Thymus (tissue), 14 donors: ENCODE measurements at places on chromosomes 12 and 14. TPM values are rescaled to one million over a fixed set of nuclear protein-coding genes. Genes with fewer than 3 reads are reported as not detected.
A peak's percentile ranks its signal among the peaks of the same experiment; 100 is the strongest.

The PRH2 gene
- total RNA-seq: 0.80 TPM

The SMCO3 gene
- 0.05 TPM for total RNA-seq

The LHX5 gene
- under 0.01 TPM for total RNA-seq

The POTEM gene
- total RNA-seq: not detected

The SERPINA1 gene
- 9.4 TPM for total RNA-seq

The TMEM63C gene
- 0.24 TPM for total RNA-seq

GRCh38 chr12:124812356-124812755 is 51.3 kb downstream of the SCARB1 start:
- peaks cover 2% of the 10 kb centered on the region for H3K36me3 ChIP-seq
- no peak overlapping the region for H3K4me3 ChIP-seq
- H3K27me3 ChIP-seq: no peaks in the 10 kb centered on the region
- no peak for DNase-seq
- no peaks in the 10 kb centered on the region for H3K4me1 ChIP-seq

DNA sequence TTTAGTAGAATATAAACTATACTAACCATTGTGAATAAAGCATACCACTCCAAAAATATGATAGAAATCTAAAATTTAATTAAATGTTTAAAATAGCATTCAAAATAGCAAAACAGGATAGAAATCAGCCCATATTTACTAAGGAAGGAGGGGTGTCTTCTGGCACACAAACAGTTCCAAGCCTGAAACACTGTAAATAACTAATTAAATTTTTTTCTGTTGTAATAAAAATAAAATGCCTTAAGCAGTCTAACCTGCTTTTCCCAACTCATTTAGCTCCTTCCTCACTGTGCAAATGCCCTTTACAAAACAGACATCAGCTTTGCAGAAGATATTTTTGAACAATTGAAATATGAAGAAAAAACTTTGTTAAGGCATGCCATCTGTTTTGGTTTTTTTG is 707.1 kb upstream of the USP15 start:
- H3K27me3 ChIP-seq: no peaks in the 10 kb centered on the region
- H3K27ac ChIP-seq: no peak overlapping the region
- H3K4me1 ChIP-seq: no peaks in the 10 kb centered on the region
- no peak overlapping the region for H3K4me3 ChIP-seq
- DNase-seq: no peak

- H3K36me3 ChIP-seq: no peaks in the 10 kb centered on the region
- no peak for DNase-seq
- H3K27ac ChIP-seq: no peak overlapping the region
- no peak overlapping the region for H3K4me3 ChIP-seq
- H3K27me3 ChIP-seq: peaks cover 43% of the 10 kb centered on the region
- H3K4me1 ChIP-seq: no peaks in the 10 kb centered on the region
These were observed 400 bp upstream of the PRIMA1 start for GRCh38 chr14:93788543-93789227.

- no peak overlapping the region for H3K27ac ChIP-seq
- no peak overlapping the region for H3K4me3 ChIP-seq
- no peak for DNase-seq
- H3K4me1 ChIP-seq: no peaks in the 10 kb centered on the region
- no peaks in the 10 kb centered on the region for H3K36me3 ChIP-seq
These were observed 11.5 kb upstream of the TSPAN11 start for GRCh38 chr12:30914986-30915591.

GRCh38 chr12:50926415-50926814 is 25.9 kb upstream of the HIGD1C start:
- peaks cover 3% of the 10 kb centered on the region for H3K36me3 ChIP-seq
- DNase-seq: no peak
- H3K27me3 ChIP-seq: no peaks in the 10 kb centered on the region

DNA sequence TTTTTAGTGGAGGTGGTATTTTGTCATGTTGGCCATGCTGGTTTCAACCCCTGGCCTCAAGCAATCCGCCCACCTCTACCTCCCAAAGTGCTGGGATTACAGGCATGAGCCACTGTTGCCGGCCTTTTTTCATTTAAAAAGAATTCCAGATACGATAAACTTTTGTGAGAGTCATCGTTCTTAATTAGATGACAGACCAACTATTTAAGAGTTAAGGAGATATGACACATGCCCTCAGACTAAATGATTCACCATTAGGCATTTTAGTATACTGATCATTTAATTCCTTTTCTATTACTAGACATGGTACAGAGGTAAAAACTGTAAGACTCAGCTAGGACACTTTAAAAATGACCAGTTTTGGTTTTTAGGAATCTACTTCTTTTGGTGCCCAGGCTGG is 2.4 kb downstream of the ANKRD13A start:
- H3K4me3 ChIP-seq: no peak overlapping the region
- DNase-seq: no peak
- H3K27ac ChIP-seq: no peak overlapping the region
- peaks cover 10% of the 10 kb centered on the region for H3K36me3 ChIP-seq

GRCh38 chr14:78598046-78598920 is 428.1 kb downstream of the NRXN3 start:
- H3K27me3 ChIP-seq: no peaks in the 10 kb centered on the region
- H3K4me3 ChIP-seq: no peak overlapping the region
- no peaks in the 10 kb centered on the region for H3K36me3 ChIP-seq
- H3K4me1 ChIP-seq: no peaks in the 10 kb centered on the region

GRCh38 chr12:106063826-106064720 is 74.7 kb downstream of the NUAK1 start:
- H3K27me3 ChIP-seq: no peaks in the 10 kb centered on the region
- peaks cover 2% of the 10 kb centered on the region for H3K4me1 ChIP-seq
- no peak for DNase-seq
- no peak overlapping the region for H3K27ac ChIP-seq
- no peak overlapping the region for H3K4me3 ChIP-seq

DNA sequence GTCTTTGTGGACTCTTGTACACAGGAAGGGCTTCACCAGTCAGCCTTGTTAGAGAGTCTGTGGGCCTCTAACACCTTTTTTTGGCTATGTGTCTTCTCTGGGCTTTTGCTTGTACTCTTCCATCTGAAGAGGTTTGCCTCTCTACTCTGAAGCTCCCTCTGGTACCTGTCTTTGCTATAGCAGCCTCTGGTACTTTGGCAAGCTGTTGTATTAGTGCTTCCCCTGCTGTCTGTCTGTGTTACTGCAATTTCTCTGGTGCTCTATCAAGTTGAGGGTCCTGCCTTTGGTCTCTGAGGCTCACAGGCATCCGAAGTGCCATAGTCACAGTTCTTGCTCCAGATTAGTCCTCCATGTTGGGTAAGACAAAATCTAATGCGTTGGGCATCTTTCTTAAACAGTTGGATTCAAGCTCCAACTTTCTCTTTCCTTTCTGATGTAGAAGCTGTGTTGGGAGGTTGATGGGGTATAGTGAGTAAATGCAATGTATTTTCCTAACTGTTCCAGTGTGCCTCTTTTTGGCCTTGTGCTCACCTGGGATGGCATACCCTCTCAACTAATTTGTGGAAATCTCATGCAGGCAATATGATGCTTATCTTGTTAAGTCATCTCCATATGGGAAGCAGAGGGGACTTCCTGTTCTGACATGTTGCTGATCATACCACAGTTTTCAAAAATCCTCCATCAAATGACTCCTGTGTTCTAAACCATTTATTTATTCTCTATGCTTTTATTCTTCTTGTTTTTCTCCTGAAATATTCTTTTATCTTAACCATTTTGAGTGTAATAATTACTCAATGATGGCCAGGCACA is 88.8 kb downstream of the ATF7IP start:
- peaks cover 4% of the 10 kb centered on the region for H3K4me1 ChIP-seq
- H3K4me3 ChIP-seq: no peak overlapping the region
- H3K27me3 ChIP-seq: no peaks in the 10 kb centered on the region
- H3K27ac ChIP-seq: no peak overlapping the region
- DNase-seq: peak; percentile 70

DNA sequence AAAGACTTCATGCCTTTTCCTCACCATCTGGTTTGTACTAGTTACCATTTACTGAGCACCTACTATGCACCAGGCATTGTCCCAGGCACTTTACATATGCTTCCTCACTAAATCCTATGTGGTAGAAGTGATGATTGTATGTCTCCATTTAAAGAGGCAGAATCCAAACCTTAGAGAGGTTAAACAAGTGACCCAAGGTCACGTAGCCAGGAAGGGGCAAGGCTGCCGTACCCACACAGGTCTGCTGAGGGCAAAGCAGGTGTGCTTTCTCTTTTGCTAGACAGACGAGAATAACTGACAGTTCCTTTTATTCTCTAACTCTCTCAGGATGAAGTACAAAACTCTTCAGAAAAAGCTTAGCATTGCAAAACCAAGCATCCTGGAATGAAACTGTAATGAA is 235.2 kb upstream of the SRRM4 start:
- H3K27ac ChIP-seq: no peak overlapping the region
- no peaks in the 10 kb centered on the region for H3K36me3 ChIP-seq
- no peaks in the 10 kb centered on the region for H3K27me3 ChIP-seq

GRCh38 chr12:34294671-34295365 is 272.5 kb downstream of the ALG10 start:
- no peak overlapping the region for H3K4me3 ChIP-seq
- H3K4me1 ChIP-seq: no peaks in the 10 kb centered on the region
- no peaks in the 10 kb centered on the region for H3K36me3 ChIP-seq
- no peak overlapping the region for H3K27ac ChIP-seq
- DNase-seq: no peak

DNA sequence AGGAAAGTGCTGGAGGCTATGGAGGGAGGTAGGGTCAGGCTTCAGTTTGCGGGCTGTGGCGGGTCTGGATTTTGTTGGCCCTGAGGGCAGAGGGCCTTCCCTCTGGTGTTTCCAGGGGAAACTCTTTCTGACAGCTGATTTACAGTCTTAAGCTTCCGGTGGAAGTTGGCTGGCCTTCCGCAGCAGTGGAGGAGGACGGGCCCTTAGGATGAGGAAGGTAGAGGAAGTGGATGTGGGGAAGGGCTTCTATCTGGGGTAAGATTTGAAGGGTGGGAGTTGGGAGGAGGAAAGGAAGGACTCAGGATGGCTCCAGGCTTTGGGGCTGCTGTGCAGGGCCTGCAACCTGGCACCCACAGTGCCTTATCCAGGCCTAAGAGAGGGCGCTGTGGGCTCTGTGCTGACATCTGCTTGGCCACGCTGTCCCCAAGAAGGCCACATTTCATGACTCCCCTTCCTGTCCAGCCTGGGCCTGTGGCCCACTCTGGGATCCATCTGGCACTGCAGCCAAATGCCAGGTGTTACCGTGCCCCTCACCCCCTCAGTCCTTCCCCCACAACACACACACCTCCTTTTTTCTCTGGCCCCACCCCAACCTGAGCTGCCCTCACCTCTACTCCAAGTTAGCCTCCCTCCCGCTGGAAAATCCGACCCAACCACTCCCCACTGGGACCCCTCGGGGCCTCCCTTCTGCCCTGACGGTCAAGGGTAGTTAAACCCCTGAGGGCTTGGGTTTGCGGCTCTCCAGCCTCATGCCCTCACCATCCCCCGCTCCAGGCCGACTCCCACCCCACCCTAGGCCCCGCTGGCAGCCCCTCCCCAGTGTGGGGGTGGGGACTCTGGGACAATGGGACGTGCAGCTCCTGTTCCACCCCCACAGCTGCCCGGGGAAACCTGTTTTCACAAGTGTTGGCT is 7.7 kb upstream of the PPP1R13B start:
- no peaks in the 10 kb centered on the region for H3K36me3 ChIP-seq
- H3K27me3 ChIP-seq: peaks cover 5% of the 10 kb centered on the region
- H3K4me1 ChIP-seq: peaks cover 9% of the 10 kb centered on the region
- H3K27ac ChIP-seq: no peak overlapping the region
- H3K4me3 ChIP-seq: no peak overlapping the region
- no peak for DNase-seq

DNA sequence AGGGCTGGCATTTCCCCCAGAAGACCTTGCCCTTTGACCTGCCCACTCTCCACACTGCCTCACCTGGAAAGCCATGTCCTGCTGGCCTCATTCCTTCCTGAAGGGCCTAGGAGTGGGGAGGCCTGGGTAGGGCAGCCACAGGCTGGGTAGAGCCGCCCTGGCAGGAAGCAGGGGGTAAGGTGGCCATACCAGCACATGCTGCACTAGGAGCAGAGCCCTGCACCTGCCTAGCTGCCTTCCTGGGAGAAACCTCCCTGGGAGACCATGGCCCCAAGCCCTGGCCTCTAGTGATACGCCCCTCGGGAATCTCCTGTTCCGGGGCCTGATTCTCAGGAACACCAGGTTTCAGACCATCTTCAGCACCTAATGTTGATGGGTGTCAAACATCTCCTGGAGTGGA is 65.8 kb downstream of the TSPAN11 start:
- H3K36me3 ChIP-seq: no peaks in the 10 kb centered on the region
- no peak overlapping the region for H3K27ac ChIP-seq
- no peak for DNase-seq
- no peaks in the 10 kb centered on the region for H3K27me3 ChIP-seq
- no peak overlapping the region for H3K4me3 ChIP-seq

GRCh38 chr14:89486505-89486904 is 69.5 kb upstream of the FOXN3 start:
- no peaks in the 10 kb centered on the region for H3K4me1 ChIP-seq
- H3K36me3 ChIP-seq: no peaks in the 10 kb centered on the region
- no peak overlapping the region for H3K4me3 ChIP-seq
- H3K27me3 ChIP-seq: no peaks in the 10 kb centered on the region

GRCh38 chr14:65958664-65959562 is 527.3 kb upstream of the CCDC196 start:
- H3K27ac ChIP-seq: no peak overlapping the region
- H3K27me3 ChIP-seq: no peaks in the 10 kb centered on the region
- no peak overlapping the region for H3K4me3 ChIP-seq
- DNase-seq: peak; percentile 40
- H3K4me1 ChIP-seq: no peaks in the 10 kb centered on the region

- peaks cover 13% of the 10 kb centered on the region for H3K4me1 ChIP-seq
- no peaks in the 10 kb centered on the region for H3K36me3 ChIP-seq
- H3K27me3 ChIP-seq: no peaks in the 10 kb centered on the region
- no peak for DNase-seq
- no peak overlapping the region for H3K27ac ChIP-seq
These were observed 79.6 kb upstream of the SLC38A2 start for GRCh38 chr12:46452061-46452615.

GRCh38 chr12:1605129-1606020 is 11.0 kb upstream of the FBXL14 start:
- H3K27ac ChIP-seq: peak overlapping the region; percentile 60
- H3K4me3 ChIP-seq: peak overlapping the region; percentile 42
- H3K27me3 ChIP-seq: peaks cover 2% of the 10 kb centered on the region
- DNase-seq: peak; percentile 86
- H3K4me1 ChIP-seq: peaks cover 4% of the 10 kb centered on the region
- H3K36me3 ChIP-seq: no peaks in the 10 kb centered on the region

DNA sequence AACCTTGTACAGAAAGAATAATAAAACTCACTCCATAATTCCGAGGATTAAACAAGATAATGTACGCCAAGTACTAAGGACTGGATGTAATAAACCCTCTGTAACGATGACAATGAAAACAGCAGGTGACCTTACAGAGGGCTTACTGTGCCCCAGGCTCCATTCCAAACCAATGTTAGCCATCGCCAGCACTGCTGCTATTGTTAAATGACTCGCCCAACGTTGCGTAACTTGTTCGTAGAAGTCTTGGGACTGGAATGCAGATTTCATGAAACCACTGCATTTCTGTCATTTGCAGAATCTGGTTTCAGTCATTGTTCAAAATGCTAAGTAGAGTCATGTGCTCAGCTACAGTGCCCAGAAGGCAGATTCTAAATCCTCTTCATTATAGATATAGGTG is 728 bp upstream of the STON2 start:
- no peaks in the 10 kb centered on the region for H3K36me3 ChIP-seq
- no peaks in the 10 kb centered on the region for H3K4me1 ChIP-seq
- H3K4me3 ChIP-seq: no peak overlapping the region
- no peaks in the 10 kb centered on the region for H3K27me3 ChIP-seq
- no peak overlapping the region for H3K27ac ChIP-seq
